ENCODE measurements at places on chromosomes 13 and 19.

GRCh38 chr13:76556627-76557026 is 329.6 kb downstream of the KCTD12 start:
- no peak for DNase-seq

DNA sequence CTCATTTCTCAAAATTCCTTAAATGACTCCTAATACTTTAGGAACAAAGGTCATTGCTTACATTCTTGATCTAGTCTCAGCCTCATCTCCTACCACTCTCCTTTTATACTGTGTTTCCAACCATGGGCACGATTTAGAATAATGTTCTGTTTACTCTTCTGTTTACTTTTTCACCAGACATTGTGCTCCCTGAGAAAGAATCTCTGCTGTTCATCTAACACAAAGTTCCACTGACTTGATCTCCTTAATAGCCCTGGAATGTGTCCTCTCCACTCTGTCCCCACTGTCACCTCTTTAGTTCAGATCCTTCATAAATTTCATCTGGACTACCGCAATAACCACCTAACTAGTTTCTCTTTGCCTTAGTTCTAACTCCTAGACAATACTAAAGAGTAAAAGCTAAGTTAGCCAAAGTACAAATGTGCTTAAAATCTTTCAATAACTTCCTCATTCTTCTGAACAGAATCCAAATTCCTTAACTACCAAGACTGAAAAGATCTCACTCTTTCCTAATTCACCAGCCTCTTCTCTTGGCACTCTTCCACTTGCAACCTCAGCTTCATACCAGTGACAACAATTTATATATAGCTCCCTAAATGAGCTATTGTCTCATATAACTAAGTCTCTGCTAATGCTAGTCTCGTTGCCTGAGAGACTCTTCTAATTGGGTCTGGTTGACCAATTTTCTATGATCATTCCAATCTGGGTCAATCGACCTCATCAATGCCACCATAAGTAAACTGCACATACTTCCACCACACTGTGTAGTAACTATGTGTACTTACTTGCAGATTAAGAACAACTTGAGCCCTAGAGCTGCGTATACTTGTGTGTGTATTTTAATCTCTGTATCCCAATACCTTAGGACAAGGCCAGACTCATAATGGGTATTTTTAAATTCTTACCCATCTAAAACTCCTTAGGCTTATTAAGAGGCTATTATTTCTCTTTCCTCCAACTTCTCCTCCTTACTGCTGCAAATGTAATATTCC is 179.9 kb downstream of the VWA8 start:
- DNase-seq, result no peak

GRCh38 chr13:63864171-63864902 is 2448.7 kb upstream of the PCDH20 start:
- DNase-seq, result no peak

GRCh38 chr13:67184247-67184646 is 45.9 kb downstream of the PCDH9 start:
- DNase-seq, result no peak

- DNase-seq, result peak; percentile 90
Observed at GRCh38 chr19:55437410-55437809, 5.7 kb downstream of the SHISA7 start.

- DNase-seq, result no peak
Observed at GRCh38 chr19:43687660-43687997, 17.7 kb upstream of the PLAUR start.

GRCh38 chr13:85976242-85976641 is 177.0 kb upstream of the SLITRK6 start:
- DNase-seq, result no peak

DNA sequence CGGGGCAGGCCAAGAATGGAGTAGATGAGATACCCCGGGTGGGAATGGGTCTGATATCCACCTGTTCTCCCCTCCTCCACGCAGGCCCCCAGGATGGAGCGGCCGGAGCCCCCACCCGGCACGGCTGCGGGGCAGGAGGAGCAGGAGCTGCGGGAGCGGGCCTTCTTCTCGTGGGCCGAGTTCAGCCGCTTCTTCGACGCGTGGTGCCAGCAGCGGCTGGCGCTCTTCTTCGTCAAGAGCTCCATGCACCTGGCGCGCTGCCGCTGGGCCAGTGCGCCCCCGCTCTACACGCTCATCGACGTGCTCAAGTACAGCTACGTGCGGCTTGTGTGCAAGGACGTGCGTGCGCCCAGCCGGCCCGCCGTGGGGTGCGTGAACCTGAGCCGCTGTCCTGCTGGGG is 1.2 kb downstream of the ZSWIM9 start:
- DNase-seq, result no peak

GRCh38 chr13:66922444-66922843 is 307.7 kb downstream of the PCDH9 start:
- DNase-seq, result no peak

DNA sequence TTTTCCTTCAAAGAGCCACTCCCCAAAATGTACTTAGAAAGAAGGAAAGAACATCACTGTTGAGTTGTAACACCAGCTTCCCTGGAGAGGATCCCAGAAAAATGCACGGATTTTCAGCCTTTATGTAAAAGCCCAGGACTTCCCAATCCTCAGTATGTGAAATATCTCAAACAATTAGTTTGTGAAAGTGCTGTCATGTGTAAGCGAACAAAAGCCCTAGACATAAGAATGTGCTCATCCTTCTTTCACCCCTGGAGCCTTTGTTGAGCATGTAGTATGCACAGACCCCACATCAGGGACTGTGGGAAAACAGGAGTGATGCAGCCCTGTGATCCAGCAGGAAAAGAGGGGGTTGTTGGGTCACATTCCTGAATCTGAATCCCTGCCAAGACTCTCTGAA is 441.4 kb upstream of the ZNF507 start:
- no peak for DNase-seq

DNA sequence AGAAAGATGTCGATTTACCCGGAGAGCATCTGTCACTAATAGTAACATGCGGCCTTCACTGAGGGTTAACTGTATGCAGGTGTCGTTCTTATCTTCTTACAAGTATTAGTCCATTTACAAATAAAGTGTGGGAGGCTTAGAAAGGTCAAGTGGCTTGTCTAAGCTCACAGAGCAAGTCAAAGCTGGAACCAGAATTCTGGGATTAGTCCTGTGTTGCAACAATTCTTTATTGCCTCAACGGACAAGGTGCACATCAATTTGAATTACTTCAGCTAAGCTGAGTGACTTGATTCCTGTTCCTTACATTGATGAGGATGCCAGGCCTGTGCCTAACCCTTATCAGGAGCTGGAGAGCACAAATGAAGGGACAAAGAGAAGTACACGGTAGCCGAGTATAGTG is 1193.6 kb downstream of the UQCRFS1 start:
- no peak for DNase-seq

DNA sequence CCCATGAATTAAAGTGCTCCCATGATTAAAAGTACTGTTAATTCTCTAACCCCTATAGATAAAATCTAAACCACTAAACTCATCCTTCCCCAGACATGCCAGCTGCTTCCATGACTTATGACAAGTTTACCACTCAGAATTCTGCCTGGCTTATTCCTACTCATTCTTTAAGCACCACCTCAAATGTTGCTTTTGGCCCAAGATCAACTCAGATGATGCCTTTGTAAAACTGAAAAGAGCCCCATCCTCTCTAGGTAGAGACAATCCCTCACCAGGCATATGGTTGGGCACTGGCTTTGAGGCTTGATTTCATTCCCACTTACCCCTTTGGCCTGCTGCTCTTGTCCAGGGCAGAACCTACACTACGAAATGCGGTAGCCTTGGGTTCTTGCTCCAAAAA is 250.0 kb downstream of the DNAJC15 start:
- no peak for DNase-seq

DNA sequence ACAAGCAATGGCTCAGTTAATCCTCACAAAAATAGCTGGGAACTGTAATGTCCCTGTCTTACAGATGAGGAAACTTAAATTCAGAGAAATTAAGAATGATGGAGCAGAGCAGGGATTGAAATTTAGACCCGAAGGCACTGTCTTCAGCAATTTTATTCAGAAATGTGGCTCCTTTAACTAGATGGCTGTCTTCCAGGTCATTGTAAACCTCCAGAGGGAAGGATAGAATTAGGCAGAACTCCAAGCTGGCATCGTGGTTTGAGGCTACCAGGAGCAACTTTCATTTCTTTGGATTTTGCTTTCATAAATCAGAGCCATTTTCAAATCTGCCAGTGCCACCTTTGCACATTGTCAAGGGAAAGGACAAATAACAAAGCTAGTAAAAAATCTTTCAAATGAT is 339.0 kb downstream of the DCT start:
- no peak for DNase-seq

DNA sequence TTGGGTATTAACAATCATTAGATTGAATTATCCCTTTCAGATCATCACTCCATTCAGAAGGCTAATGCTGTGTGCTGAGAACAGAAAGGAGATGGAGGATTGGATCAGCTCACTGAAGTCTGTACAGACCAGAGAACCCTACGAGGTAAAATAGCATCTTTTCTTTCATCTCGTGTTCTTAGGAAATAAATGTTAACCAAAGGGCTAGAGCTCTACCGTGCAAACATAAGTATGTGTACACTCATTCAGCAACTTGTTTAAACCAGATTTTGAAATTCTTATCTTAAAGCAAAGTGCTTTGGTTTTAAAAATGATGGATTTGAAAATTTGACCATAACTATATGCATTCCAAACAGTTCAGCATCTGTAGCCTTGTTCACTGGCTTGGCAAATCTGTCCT is 106.8 kb downstream of the DGKH start:
- no peak for DNase-seq

- DNase-seq, result no peak
Observed at GRCh38 chr13:111217641-111218040, 102.5 kb downstream of the ARHGEF7 start.

GRCh38 chr19:9952276-9952675 is 16.0 kb upstream of the OLFM2 start:
- DNase-seq, result no peak

DNA sequence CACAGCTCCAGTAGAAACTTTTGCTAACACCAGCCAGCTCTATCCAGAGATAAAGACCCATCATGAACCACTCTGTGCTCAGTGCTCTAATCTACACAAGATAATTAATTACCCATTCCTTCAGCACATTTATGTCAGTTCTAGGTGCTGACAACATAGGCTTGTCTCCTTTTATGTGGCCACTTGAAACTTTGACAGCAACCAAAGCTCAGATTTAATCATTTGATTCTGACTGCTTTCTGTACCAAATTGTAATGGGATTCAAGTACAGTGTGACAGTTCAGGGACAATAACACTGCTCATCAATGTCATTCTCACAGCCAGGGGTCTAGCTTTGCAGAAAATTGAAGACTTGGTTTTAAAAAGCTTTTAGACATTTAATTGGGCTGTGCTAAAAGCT is 266.6 kb downstream of the KCTD12 start:
- no peak for DNase-seq

- DNase-seq, result no peak
Observed at GRCh38 chr19:16315825-16316505, 8.7 kb upstream of the KLF2 start.

DNA sequence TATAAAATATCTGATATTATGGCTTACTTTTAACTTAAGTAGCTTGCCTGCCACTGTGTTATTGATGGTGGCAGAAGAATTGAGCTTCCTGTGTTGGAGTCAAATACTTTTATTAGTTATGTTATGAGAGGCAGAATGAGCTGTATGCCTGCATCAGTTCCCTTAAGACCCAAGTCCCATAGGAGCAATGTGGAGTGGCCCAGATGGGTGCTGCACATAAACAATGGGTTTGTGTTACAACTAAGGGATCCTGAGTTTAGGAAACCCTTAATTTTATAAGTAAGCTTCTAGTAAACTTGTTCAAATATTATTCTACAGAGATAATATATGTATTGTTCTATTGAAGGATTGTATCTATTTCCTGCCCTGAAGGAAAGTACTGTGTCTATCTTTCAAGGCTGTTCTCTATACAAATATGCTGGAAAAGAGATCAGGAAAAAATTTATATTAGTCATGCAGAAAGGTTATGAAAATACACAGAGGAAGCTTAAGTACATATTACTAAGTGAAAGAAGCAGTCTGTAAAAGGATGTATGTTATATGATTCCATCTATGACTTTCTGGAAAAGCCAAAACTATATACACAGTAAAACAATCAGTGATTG is 2018.0 kb upstream of the PCDH20 start:
- DNase-seq, result no peak

DNA sequence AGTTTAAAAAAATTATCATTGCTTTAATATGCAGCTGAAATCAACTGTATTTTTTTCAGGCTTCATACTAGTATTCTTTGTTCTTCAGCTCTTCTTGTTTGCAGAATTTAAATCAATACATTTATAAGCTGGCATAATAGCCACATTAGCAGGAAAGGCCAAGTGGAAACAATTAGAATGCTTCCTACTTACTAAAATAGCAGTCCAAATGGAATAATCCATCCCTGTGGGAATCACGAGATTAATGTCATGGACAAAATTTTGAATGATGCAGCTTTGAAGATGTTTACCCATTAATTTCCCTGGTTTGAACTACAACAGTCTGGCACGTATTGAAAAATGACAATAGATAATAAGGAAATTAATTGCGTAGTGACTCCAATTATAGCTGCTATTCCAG is 2650.8 kb downstream of the PCDH9 start:
- DNase-seq, result no peak
